Neural crest cell (in vitro differentiated cells): ENCODE measurements at places on chromosomes 2 and 18.

- no peak for DNase-seq
Observed at GRCh38 chr18:10094154-10094553, 180.3 kb downstream of the VAPA start.

GRCh38 chr18:68942230-68942629 is 144.3 kb downstream of the CCDC102B start:
- DNase-seq, result no peak

DNA sequence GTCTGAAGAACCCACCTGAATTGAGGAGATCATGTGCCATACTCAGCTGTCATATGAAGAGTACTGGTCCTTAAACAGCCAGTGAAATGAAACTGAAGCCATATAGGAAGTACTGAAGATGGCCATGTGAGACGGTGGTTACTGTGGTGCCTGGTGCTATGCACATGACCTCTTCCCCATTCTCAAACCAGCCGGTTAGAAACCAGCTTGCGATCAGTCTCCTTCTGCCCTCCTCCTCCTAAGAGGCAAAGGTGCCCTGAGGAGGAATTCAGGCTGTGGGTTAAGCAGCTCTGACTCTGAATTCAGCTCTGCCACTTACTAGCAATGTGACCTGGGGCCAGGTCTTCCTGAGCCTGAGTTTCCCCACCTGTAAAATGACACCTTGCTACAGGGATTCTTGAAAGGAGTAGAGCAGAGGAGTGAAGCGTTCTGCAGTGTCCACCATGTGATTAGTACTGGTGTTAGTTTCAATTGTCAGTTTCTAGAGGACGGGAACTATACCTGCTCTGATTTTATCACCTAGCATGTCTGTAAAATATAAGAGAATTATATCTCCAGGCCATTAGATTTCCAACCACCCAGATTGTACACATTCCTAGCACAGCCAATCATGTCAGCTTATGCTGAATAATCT is 5.1 kb downstream of the FECH start:
- DNase-seq, result no peak

DNA sequence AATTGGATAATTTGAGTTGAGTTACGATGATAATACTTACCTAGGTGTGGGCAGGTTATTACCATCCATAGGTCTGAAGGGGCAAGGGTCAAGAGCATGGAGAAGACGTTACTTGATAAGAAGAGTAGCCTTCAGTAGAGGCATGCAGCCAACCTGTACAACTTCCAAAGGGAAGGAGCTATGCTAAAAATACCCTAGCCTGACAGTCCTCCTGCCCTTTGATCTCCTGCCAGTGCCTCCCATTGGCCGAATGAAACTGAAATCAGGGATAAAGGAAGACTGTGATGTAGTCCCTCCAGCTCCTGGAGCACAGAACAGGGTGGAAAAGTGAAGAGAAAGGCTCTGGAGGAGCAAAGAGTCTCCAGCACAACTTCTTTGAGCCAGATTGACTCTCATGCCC is 487.4 kb downstream of the ADCYAP1 start:
- no peak for DNase-seq

GRCh38 chr2:37857575-37858399 is 67.3 kb upstream of the RMDN2 start:
- no peak for DNase-seq

- DNase-seq, result no peak
Observed at GRCh38 chr2:240569523-240569997, 1.3 kb downstream of the RNPEPL1 start.
